ENCODE measurements at places on chromosomes 11 and 22. TPM values are rescaled to one million over a fixed set of nuclear protein-coding genes. Genes with fewer than 3 reads are reported as not detected.

CLMP gene
- 0.20 TPM for total RNA-seq

GUCD1 gene
- 69.6 TPM for total RNA-seq

CDC45 gene
- 2.7 TPM for total RNA-seq

YPEL4 gene
- total RNA-seq: 0.99 TPM

NFAM1 gene
- 0.12 TPM for total RNA-seq

SRPRA gene
- 182 TPM for total RNA-seq

Measured in CD4-positive, CD25-positive, alpha-beta regulatory T cell (primary cell).